Stimulated activated CD4-positive, alpha-beta T cell treated with anti-CD3 and anti-CD28 coated beads, Interleukin-4, amount 100 ng/mL, for 1 hour (primary cell): ENCODE measurements at places on chromosomes 2 and 18.

DNA sequence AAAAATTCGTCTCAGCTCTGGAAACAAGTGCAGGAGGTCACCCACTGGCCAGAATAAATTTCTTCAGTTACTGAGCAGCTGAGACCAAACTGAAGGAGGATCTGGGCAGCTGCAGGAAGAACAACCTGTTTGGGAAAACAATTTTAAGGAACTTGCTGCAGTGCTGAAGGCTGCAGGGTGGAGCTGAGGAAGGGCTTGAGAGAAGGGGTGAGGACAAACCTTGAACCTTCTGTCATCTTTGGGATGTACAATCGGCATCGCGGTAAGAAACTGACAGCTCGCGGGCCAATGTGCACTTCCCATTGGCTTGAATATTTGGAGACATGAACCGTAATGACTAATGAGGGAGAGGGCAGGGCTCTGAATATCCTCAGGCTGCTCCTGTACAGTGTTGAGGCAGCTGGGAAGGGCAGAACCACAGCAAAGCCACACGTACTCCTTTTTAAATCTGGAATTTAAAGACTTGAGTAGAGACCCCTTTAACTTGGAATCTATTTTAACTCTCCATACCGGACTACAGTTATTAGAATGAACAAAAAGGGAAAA is 90.3 kb downstream of the TACR1 start:
- DNase-seq: no peak

DNA sequence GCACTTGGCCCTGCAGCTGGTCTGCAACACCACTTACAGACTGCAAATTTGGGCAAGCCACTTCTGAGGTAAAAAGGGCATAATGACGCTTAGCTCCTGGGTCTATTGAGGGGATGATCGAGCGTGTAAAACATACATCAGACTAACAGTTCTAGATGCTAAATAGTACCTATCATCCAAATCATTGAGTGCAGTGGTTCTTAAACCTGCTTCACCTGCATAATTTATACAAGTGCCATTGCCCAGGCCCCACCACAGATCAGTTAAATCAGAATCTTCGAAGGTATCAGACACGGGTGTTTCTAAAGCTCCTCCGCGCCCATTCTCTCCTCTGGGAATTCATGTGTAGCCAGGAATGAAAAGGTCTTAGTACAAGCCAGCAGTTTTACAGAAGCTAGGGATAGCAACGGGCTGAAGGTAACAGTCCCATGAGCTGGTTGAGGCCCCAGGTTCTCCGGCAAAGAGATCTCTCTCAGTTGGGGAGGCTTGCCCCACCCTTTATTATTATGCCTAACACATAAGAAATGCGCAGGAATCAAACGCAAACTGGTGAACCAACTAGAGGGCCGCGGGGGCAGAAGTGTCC is 737 bp upstream of the RNF181 start:
- no peak for DNase-seq

- peak; percentile 1 for DNase-seq
These were observed 1.8 kb downstream of the RNPEPL1 start for GRCh38 chr2:240569998-240570530.

GRCh38 chr2:102788216-102788884 is 26.5 kb downstream of the TMEM182 start:
- no peak for DNase-seq

- DNase-seq: peak; percentile 34
These were observed 799 bp upstream of the KIF1A start for GRCh38 chr2:240820607-240821428.

DNA sequence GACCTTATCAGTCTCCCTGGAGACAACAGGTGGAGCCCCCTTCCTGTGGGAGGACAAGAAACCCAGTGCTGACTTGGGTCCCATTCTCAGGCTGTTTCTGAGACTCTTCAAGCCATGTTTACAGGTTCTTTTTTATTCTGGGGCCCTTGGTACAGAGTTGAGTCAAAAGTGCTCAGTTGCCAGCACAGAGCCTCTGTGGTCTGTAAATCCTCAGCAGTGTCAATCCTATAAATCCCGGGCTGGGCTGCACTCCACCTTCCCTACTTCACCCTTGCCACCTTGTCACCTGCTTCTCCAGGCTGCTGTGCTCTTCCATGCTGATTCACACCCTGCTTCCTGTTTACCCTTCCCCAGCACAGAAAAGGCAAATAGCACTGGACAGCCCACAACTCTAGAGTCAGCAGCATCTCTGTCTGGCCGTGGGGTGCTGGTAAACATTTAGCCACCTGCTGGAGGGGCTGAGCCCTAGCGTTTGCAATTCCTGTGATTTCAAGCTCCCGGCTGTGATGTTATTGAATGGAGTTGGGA is 74.7 kb downstream of the TNFRSF11A start:
- DNase-seq: no peak

DNA sequence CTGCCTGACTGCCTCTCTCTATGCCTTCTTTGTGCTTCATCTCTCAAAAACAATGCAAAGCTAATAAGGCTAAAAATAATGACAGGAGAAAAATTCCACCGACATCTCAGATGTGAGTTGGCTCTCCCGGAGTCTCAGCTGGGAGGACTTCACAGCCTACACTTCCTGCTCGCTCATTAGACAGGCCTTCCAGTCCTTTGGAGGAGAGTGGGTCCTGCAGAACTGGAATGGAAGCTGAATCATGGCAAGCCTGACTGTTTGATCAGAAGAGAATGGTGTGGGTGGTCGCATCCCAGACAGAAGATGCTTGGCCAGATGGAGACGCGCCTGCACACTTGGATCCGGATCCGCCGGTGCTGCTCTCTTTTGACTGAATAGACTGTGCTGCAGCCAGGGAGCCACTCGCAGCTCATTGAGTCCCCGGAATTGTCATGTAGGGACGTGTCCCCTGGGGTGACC is 49.7 kb downstream of the TRIB2 start:
- no peak for DNase-seq

- no peak for DNase-seq
These were observed 260.0 kb downstream of the ASXL3 start for GRCh38 chr18:33838054-33838453.

DNA sequence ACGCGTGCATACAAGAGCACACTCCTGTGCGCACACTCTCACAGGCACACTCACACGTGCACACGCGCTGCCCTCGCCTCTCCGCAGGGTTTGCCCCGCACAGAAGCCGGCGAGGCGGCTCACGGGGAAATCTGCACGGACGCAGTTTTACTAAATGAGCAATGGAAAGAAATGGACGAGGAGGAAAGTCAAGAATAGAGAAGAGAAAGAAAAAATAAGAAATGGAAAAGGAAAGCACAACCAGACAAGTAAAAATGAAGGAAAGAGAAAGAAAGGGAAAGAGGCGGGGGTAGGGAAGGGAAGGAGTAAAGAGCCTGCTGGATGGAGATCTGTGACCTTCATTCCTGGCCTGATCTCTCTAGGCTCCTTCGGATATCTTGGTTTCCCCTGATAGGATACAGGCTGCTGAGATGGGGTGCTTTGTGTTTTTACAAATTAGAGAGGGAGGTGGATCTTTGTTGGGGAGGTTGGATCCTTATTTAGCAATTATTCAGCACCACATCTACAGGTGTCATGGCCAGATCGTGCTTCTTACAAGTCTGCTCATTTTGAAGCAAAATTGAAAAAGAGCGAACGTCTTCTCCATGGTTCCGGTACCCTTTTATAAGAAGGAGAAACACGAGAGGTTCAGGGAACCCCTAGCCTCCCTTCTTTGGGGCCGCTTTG is 693 bp upstream of the LRP2 start:
- DNase-seq: peak; percentile 11

- no peak for DNase-seq
These were observed 160.0 kb upstream of the TRIB2 start for GRCh38 chr2:12556762-12557161.

- DNase-seq: no peak
These were observed 132.4 kb downstream of the MREG start for GRCh38 chr2:215880970-215881369.

DNA sequence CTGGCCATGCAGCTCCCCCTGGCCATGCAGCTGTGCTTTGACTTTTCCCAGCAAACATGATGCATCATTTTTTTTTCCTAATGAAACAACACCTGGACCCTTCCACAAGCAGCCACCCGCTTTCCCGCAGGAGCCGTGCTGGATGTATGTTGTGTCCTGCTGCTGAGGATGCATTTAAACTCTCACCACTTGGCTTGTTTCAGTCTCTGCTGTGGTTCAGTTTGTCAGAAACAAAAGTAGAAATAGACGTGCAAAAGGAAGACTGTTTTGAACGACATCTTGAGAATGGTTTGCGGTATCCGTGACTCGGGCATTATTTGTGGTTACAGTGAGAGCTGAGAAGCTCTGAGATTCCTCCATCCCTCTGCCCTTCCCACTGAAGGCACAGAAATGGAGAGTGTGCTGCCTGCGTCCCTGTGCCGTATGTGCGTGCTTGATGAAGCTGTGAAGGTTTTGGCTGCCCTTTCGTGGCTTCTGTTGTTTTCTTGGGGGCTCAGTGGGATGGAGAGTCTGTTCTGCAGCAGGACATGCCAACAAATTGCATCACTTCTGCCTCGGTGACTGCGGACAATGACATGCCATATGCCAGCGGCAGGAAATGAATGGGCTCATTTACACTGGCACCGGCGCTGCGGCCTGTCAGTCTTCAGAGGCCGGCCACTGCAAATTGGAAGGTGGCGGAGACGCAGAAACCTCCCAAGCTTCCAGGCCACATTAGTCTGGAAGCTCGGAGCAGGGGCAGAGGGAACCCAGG is 417.7 kb upstream of the SALL3 start:
- DNase-seq: no peak

DNA sequence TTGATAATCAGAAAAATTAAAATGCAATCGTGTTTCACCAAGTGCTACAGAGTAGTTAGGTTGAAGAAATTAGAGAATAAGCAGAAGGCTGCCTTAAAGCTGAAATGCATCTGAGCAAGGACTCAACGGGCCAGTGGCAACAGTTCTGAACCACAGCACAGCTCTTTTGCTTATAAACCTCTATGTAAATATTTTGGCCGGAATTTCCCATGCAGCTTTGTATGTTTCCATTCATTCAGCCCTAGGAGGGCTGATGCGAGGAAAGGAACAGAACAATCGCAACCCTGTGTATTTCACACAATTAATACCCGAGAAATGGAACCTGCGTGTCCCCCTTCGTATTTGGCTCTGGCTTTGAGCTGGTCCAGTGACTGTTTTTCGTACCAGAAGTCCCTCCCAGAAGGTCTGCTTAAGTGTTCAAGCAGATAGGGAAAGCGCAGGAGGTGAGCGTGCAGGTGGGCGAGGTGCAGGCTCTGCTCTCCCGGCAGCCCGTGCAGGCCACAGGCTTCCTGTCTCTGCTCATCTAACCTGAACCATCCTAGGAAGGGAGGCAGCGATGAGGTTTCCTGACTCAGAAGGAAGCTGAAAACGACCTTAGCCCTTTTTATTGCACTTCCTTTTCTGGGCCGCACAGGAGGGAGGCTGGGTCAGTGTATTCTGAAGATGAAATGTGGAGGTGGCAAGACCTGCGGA is 67.3 kb downstream of the ASB1 start:
- DNase-seq: peak; percentile 24

- DNase-seq: no peak
These were observed 61.3 kb upstream of the CSRNP3 start for GRCh38 chr2:165408186-165408585.

GRCh38 chr2:63792530-63792929 is 49.2 kb upstream of the UGP2 start:
- DNase-seq: no peak

DNA sequence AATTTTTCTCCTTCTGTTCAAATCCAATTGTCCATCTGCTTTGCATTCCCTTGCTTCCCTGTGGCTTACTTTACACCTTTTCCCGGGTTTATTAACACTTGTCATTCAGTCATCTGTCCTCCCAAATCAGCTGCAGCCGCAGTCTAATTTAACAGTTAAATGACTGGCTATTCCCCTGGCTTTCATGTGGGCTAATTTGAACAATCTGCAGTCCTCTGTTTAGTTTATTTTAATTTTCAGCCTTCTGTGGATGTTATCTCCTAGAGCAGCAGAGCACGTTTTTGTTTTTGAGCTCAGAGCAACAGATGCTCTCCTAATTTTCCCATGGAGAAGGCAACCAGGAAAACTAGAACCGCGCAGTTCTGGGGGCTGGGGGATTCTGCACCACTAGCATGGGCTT is 55.0 kb downstream of the MEP1B start:
- DNase-seq: no peak

GRCh38 chr2:19350678-19351401 is 7.6 kb downstream of the OSR1 start:
- no peak for DNase-seq

GRCh38 chr2:119647440-119648169 is 31.4 kb upstream of the TMEM177 start:
- no peak for DNase-seq

DNA sequence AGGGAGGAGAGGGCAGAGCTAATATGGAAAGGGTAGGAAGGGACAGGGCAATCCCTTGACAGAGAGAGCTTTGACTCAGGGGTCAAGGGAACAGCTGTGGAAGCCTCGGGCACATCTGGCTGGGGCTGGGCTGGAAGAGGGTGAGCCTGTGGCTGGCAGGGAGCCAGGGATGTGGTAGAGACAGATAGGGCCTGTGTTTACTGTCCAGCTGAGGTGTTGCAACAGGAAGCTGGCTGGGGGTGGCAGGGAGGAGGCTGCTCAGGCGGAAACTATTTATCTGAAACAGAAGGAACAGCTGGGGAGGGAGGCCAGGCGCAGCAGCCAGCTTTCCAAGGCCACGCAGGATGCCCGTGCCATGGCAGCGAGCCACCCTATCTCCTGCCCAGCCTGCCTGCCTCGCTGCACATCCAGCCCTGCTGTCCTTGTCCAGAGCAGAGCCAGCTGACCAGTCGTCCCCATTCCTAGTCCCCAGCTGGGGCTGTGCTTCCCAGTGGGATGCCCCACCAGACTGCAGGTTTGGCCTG is 264.7 kb downstream of the CYP26B1 start:
- DNase-seq: no peak
